A549 treated with AZD2906 at 1 μM for 4 hours (cell line): ENCODE measurements at places on chromosomes 11 and 22. TPM values are rescaled to one million over a fixed set of nuclear protein-coding genes. Genes with fewer than 3 reads are reported as not detected.

Gene PHLDB1
- 8.2 to 10.0 TPM (median 8.6 TPM) in 5 replicates for total RNA-seq

Gene SF3A1
- total RNA-seq: 36.4 to 69.1 TPM (median 61.6 TPM) in 5 replicates

Gene APOBEC3F
- 1.6 to 2.4 TPM (median 2.2 TPM) in 5 replicates for total RNA-seq

Gene NEFH
- total RNA-seq: 0.08 to 0.19 TPM (median 0.12 TPM) in 5 replicates

Gene OR10V1
- not detected in 5 replicates for total RNA-seq

Gene PRSS23
- 385 to 449 TPM (median 425 TPM) in 5 replicates for total RNA-seq

Gene PGGHG
- total RNA-seq: 6.1 to 13.2 TPM (median 9.8 TPM) in 5 replicates

Gene C11orf97
- total RNA-seq: not detected in 5 replicates

Gene MYOD1
- 0.03 to 0.05 TPM (median 0.03 TPM) in 3 of 5 replicates, not detected in the others for total RNA-seq

Gene THY1
- total RNA-seq: 13.3 to 23.6 TPM (median 16.1 TPM) in 5 replicates

Gene GRAP2
- total RNA-seq: not detected in 5 replicates

Gene ADM2
- total RNA-seq: 0.41 to 0.63 TPM (median 0.57 TPM) in 5 replicates

Gene LRRN4CL
- total RNA-seq: 0.07 to 0.10 TPM (median 0.08 TPM) in 3 of 5 replicates, not detected in the others

Gene C22orf23
- 0.22 to 0.33 TPM (median 0.23 TPM) in 5 replicates for total RNA-seq

Gene TNKS1BP1
- 71.3 to 92.2 TPM (median 88.9 TPM) in 5 replicates for total RNA-seq

Gene DEFB131B
- not detected in 5 replicates for total RNA-seq

Gene NCAM1
- total RNA-seq: 0.06 TPM in 1 of 5 replicates, not detected in the others

Gene CPT1A
- total RNA-seq: 28.4 to 32.1 TPM (median 30.9 TPM) in 5 replicates
